Dorsolateral prefrontal cortex (tissue), 122 donors: ENCODE measurements at places on chromosomes 1 and 21. TPM values are rescaled to one million over a fixed set of nuclear protein-coding genes. Genes with fewer than 3 reads are reported as not detected.
A peak's percentile ranks its signal among the peaks of the same experiment; 100 is the strongest.

DNA sequence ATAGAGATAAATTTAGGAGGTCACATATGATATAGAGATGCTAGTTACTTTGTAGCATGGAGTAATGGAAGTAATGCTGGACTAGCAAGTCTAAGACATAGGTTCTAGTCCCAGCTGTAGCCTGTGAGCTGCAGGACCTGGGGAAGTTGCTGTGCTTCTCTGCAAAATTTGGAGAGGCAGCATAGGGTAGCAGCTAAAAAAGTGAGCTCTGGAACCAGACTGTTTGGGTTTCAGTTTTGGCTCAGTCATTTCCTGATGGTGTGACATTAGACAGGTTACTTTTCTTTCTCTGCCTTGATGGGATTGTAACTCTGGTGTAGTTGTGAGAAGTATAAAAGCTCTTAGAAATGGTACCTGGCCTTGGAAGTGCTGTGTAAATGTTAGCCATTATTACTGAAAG is 3.3 kb downstream of the METTL13 start:
- DNase-seq, result no peak

FCRL2 gene
- not detected for total RNA-seq

GRCh38 chr1:6358757-6359201 is 34.8 kb downstream of the ACOT7 start:
- DNase-seq, result no peak

GRCh38 chr1:219379691-219380090 is 206.0 kb downstream of the LYPLAL1 start:
- no peak for DNase-seq

GRCh38 chr1:67626090-67626860 is 58.7 kb upstream of the GADD45A start:
- no peak for DNase-seq

DNA sequence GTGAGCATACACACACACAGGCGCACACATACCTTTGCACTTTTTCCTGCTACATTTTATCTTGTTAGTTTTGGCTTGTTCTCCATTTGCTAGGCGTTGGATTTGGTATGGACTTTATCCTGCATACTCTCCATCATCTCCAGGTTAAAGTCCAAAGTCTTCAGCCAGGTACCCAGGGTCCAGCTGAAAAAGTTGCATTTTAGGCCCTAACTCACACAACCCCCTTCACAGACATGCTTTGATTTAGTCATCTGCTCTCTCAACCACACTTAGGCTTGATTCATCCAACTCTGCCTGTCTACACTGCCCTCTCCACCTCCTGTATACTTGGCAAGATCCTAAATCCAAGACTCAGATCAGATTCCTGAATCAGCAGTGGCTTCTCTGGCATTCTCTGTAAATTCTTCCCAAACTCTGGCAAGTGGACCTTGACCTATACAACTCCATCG is 10.7 kb upstream of the LAMB3 start:
- DNase-seq, result no peak

KRTAP11-1 gene
- not detected for total RNA-seq

TRMT13 gene
- total RNA-seq, result 16.8 TPM

GRCh38 chr21:38970765-38971164 is 165.0 kb downstream of the ETS2 start:
- DNase-seq, result no peak

- DNase-seq, result no peak
Observed at GRCh38 chr1:56123826-56124225, 455.5 kb downstream of the PLPP3 start.

DNA sequence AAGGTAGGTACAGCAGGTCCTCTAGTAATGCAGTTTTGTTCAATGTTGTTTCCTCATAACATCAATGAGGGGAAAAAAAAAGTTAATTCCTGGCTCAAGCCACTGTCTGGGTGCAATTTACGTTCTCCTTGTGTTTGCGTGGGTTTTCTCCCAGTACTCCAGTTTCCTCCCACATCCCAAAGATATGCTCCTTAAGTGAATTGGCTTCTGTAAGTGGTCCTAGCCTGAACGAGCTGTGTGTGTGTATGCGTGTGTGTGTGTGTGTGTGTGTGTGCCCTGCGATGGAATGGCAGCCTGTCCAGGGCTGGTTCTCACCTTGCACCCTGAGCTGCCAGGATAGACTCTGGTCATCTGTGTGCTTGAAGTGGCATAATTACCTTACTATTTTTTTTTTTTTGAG is 332.0 kb downstream of the PDE4B start:
- DNase-seq, result no peak

MPC2 gene
- 58.8 TPM for total RNA-seq

GPR52 gene
- total RNA-seq, result 9.3 TPM

TRIM45 gene
- 10.0 TPM for total RNA-seq

DNA sequence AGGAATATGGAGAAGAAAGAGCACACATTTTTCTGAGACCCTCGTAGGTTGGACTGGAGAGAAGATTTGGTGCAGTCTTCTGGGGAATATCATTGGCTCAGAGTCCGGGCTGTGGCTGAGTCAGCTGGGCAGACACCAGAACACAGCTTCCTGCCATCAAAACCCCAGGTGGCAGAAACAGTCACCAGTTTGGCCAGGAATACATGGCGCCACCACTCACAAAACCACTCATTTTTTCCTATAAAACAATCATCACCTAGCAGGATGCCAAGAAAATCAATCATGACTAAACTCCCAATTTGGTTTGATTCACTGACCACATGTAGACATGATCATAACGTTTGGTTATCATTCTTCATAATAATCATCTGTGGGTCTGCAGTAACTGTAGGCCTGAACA is 178.1 kb upstream of the PBX1 start:
- DNase-seq, result no peak

DNA sequence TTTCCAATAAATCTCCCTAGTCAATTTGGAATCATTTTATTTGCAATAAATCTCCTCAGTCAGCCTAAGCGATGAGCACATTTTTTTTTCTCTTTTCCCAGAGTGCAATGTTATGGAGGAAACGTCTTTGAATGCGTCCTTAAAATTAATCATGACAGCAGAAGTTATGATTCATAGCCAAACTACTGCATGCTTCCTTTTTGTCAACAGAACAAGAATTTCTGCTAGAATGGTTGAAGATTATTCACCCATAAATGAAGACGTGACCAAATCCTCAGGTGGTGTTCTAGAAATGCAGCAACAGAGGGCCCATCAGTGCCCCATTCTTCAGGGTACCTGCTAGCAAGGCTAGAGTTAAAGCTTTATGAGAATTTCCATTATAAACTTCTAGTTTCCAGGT is 407.9 kb upstream of the PKN2 start:
- DNase-seq, result no peak

GRCh38 chr1:201226178-201226514 is 35.5 kb downstream of the IGFN1 start:
- DNase-seq, result no peak

- DNase-seq, result no peak
Observed at GRCh38 chr1:70896224-70896623, 151.4 kb downstream of the PTGER3 start.

GRCh38 chr1:37808369-37809319 is 636 bp upstream of the YRDC start:
- DNase-seq, result peak; percentile 93

PAPPA2 gene
- total RNA-seq, result 3.2 TPM

DNA sequence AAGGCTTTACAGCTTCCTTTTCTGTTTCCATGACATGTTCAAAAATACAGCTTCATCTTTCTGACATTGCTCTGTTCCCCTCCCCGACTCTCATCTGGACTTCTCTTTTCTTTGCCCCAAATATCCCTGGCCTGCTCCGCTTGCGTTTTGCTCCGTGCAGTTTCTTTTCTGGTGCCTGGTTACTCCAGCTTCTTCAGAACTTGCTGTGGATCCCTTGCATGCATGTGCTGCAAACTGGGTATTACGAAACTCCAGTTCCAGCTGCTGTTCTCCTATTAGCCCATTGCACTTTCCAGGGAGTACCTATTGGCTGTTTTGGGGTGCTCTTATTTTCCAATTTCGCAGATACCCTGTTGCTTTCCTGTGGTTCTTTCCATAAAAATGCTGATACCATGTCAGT is 9.9 kb upstream of the NDC1 start:
- DNase-seq, result no peak

DNA sequence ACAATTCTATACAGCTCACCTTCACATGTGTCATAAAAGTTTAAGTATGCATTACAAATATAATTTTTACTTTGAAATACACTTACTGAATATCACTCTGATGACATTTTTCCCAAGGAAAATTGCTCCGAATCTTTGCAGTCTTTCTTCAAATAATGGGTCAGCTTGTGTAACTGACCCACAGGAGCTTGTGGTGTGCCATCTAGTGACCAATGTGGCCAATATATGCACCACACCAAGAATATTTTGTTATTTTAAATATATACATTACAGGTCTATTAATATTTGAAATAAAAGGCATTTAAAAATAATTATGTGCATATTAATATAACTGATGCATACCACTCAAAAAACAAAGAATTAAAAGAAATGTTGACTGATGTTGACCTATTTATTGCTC is 271.4 kb downstream of the TBX15 start:
- DNase-seq, result no peak

- no peak for DNase-seq
Observed at GRCh38 chr1:156478250-156478627, 22.3 kb downstream of the MEF2D start.

DNA sequence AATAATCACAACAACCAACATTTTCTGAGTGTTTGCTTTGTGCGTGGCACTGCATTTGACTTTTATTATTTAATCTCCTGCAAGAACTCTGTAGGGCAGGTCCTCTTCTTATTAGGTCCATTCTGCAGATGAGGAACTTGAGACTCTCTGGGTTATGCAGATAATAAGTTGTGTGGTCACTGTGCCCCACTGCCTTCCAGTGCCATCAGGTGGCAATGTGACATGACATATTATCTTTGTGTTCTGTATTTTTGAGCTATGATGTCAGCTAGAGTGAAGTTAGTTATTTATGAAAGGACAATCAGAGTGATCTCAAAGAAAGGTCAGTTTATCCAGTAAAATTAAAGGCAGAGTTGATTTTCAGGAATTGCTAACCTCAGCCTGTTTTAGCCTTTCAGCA is 196.0 kb downstream of the FMN2 start:
- no peak for DNase-seq
